ENCODE measurements at places on chromosomes 7 and 10.

GRCh38 chr7:97317575-97317974 is 200.1 kb downstream of the SDHAF3 start:
- DNase-seq = no peak

- DNase-seq = no peak
These were observed 66.5 kb downstream of the RAB11FIP2 start for GRCh38 chr10:117980216-117980615.

GRCh38 chr7:27750316-27750715 is 10.4 kb downstream of the TAX1BP1 start:
- no peak for DNase-seq

DNA sequence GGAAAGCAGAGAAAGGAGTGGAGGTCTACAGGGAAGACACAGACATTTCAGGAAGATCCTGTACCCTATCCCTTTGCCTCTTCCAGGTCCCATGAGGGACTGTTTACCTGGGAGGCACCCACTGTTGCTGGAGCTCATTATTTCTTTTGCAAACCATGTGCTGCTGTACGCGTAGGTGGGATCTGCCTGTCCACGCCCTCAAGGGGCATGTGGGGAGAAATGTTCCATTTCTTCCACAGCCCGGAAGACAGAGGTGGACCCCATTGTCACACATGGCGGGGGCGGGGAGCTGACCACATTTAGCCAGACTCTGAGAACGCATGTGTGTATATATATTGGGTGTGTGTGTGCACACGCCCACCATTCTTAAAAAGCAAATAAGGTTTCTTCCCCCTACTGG is 2.0 kb downstream of the PLXNA4 start:
- no peak for DNase-seq

GRCh38 chr7:157400171-157400860 is 63.5 kb downstream of the DNAJB6 start:
- no peak for DNase-seq

GRCh38 chr7:69826283-69826682 is 228.0 kb downstream of the AUTS2 start:
- DNase-seq = no peak

- DNase-seq = no peak
These were observed 50.2 kb downstream of the GRID1 start for GRCh38 chr10:86316274-86316835.

- no peak for DNase-seq
These were observed 210.1 kb downstream of the TNS3 start for GRCh38 chr7:47371733-47372368.

- DNase-seq = no peak
These were observed 3.4 kb downstream of the NSUN6 start for GRCh38 chr10:18647945-18648344.

- DNase-seq = no peak
These were observed 38.1 kb downstream of the FOXK1 start for GRCh38 chr7:4720225-4720624.

DNA sequence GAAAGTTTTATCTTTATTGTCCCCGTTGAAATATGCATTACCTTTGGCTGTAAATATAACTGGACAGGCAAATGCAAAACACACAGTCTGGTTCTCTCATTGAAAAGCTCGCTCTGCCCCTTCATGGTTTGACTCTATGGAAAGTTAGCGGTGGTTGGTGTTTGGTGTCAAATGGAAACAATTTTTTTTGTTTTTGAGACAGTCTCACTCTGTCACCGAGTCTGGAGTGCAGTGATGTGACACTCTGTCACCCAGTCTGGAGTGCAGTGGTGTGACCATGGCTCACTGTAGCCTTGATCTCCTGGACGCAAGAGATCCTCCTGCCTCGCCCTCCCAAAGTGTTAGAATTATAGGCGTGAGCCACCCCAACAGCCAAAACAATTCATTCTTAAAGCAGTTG is 149.7 kb downstream of the LRRC4 start:
- DNase-seq = no peak

GRCh38 chr7:157483515-157483914 is 146.7 kb downstream of the DNAJB6 start:
- DNase-seq = no peak

DNA sequence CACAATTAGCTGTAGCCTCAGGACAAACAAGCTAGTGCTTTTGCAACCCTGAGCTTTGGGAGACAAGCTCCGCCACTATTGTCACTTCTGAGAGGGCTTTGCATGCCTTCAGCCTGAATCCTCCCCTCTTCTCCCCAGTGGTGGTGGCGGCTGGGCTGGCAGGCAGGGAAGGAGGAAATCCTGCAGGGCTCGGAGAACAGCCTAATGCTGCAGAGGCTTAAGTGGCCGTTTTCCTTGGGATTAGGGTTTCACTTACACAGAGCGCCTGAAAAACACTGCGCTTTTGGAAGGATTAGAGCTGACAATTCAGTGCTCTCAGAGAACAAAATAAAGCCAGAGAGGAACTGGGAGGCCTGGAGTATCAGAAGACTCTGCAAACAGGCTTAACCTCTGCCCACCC is 71.3 kb downstream of the PAX2 start:
- DNase-seq = no peak

- DNase-seq = no peak
These were observed 125.4 kb downstream of the MAPK8 start for GRCh38 chr10:48431871-48432270.

- DNase-seq = no peak
These were observed 30.0 kb upstream of the PARD3 start for GRCh38 chr10:34845070-34845469.

DNA sequence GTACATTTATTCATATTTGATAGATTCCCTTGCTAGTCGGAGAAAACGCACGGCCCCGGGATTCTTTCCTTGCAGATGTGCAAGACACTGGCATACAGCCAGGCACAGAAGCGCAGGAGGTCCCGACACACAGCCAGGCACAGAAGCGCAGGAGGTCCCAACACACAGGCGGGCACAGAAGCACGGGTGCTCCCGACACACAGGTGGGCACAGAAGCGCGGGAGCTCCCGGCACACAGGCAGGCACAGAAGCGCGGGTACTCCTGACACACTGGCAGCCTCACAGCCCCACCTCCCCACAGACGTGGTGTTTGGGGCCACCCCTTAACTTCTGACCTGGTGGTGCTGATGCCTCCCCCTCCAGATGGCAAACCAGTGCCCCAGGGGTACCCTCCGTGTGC is 237.3 kb downstream of the ZMYND11 start:
- no peak for DNase-seq

- no peak for DNase-seq
These were observed 219.7 kb upstream of the STK17A start for GRCh38 chr7:43363035-43363791.

GRCh38 chr7:22476824-22477223 is 23.2 kb downstream of the STEAP1B start:
- no peak for DNase-seq

GRCh38 chr7:146116521-146117222 is at the start of gene CNTNAP2:
TSS of gene CNTNAP2 (plus strand) at chr7:146116801. CDS start at chr7:146116877, 76 bp downstream.
- DNase-seq = no peak

DNA sequence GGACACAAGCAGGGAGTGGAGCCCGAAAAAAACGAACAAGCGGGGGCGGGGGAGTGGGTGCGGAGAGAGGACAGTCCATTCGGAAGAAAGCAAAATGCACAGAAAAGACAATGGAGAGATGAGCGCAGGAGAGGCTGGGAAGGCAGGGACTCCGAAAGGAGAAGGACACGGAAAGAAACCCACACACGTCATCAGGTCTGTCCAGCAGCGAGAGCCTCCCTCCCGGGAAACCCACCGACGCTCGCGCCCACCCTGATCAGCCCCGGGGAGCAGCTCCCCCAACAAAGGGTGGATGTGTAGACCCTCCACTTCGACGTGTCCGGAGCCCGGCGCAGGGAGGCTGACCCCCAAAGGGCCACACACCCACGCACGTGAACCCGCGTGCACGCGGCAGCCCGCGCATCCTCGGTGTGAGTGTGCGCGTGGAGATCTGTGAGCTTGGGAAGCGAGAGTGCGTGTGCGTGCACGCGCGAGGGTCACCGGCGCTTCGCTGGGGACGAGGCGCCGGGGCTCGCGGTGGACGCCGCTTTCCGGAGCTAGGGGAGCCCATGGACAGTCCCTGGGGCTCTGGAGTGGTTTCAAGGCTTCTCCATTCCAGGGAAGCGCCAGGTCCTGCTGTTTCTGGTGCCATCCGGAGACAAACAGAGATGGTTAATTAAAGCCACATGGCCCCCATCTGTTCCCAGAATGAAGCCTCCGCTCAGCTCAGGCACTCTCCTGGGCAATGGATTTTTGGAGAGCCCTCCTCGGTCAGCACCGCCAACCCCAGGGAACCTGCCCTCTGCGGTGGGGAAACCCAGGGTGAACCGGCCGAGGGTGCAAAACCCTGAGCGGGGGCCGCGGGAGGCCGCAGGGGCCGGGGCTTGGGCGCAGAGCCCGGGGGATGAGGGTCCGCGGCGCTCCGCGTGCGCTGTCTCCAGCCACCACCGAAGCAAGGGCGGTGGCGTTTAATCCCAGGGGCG is 916 bp downstream of the LAMB1 start:
- DNase-seq = no peak

DNA sequence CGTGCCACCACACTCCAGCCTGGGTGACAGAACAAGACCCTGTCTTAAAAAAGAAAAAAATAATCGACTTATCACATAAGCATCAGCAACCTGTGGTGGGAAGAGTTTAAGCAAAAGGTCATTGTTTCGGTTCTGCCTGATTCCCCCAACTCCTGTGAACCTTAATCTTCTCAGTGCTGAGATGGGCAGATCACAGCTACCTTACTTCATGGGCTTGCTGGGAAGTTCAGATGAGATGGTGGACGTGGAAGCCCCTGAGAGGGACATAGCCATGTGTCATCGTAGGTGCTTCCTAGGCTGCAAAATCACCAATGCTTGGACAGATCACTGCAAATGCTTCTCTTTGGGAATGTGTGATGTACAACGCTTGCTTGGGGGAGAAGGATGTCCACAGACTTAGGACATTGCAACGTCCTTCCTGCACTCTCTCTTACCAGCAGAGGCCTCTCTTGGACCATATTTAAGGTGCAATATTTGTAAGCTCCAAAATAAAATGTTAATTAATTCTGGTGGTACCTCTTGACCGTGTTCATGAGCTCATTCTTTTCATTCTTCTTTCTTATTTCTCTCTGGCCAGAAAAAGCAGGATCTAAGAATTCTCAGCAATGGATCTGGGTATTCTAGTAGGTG is 8.6 kb downstream of the GJD4 start:
- no peak for DNase-seq

DNA sequence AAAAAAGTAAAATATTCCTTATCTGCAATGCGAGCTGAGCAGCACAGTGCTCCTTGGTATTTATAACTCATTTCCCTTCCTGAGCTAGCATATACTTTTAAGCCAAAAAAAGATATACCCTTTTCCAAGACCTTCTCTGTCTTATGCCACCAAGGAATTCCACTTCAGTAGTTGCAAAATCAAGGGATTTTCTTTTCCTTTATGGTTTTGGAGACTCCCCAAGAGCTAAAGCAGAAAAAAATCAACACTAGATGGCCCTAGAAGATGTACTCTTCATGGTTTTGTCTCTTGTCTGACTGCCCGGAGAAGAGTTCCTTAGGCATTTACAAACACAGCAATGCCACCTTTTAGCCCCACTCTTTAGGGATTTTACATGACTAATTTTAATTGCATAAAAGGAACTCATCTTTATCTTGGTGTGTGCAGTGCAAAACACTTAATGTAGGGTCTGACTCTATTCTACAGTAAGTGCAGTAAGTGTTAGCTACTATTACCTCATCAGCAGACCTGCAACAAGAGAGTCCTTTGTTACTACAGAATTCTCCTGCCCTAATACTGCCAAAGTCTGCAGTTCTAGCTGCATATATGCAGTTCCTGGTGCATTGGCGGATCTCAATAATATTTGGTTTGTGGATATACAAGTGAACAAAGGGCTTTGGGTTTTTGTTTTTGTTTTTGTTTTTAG is 443.3 kb downstream of the GFRA1 start:
- no peak for DNase-seq

DNA sequence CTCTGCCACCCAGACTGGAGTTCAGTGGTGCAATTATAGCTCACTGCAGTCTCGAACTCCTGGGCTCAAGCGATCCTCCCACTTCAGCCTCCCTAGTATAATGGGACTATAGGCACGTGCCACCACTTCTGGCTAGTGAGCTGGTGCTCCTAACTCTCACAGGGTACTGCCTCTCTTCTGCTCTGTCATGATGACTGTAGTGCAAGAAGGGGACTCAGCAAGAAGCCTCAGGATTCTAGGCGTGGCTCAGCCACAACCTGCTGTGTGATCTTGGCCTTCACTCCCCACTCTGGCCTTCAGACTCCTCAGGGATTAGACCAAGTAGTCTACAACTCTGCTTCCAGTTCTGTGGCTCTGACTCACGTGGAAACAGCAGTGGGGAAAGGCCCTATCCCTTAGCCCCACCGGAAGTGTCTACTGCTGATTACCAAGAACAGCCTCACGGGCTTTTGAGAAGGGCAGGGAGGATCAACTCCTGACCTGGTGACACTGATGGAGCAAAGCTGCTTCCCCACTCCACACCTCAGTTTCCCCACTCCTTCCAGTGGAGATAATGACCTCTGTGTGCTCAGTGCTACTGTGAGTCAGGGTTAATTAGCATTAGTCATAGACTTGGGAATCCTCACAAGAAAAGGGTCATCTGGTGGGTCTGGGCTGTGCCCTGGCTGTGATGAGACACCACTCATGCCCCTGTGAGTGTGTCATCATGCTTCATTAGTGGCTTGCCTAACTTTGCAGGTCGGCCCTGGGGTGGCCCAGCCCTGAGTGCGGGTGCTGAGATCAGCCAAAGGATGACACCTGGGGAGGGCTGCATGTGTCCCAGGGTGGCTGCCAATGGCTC is 41.1 kb downstream of the ZC3HC1 start:
- no peak for DNase-seq

GRCh38 chr7:85229544-85229943 is 42.7 kb upstream of the SEMA3D start:
- no peak for DNase-seq

- no peak for DNase-seq
These were observed 4.6 kb upstream of the MYH16 start for GRCh38 chr7:99267841-99268576.

- no peak for DNase-seq
These were observed 129.8 kb upstream of the PPP1R3A start for GRCh38 chr7:114048386-114049235.

DNA sequence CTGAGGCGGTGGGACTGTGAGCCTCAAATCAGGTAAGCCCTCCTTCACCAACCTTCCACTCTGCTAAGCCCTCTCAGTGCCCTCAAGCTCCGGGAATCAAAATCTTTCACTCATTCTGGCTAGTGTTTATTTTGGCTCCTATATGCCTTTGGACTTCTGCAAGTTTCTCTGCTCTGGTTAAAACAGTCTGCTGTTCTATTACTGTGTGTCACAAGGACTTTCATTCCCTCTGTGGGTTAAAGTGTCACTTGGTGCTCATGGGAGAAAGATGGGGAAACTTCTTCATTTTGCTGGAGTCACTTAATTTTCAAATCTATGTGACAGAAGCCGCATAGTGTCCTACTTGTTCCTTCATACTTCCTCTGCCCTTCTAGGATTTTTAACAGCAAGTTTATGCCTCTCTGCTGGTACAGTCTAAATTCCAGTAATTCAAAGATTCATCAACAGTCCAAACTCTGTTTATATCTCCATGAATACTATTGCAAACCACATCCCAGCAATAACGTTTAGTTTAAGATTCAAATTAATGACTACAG is 61.3 kb downstream of the CD36 start:
- DNase-seq = no peak

Data from stimulated activated CD4-positive, alpha-beta T cell treated with anti-CD3 and anti-CD28 coated beads, Interleukin-4, amount 100 ng/mL, for 4 hours (primary cell).